ENCODE measurements at places on chromosomes 3 and 15.

DNA sequence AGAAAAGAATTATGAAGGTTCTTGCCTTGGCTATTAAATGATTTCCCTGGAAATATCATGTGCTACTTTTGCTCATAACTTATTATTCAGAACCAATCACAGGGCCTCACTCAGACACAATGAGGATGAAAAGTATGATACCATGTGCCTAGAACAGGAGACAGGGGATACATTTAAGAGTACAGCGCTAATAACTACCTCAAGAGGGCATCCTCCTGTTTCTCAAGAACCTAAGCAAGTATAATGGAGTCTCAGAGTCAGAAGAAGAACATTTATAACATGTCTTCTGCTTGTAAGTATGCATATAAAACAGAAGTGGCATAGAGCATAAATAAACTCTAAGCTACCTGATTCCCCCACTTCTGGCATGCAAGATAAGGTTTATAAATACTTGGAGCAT is 125.4 kb upstream of the MME start:
- no peak for DNase-seq

DNA sequence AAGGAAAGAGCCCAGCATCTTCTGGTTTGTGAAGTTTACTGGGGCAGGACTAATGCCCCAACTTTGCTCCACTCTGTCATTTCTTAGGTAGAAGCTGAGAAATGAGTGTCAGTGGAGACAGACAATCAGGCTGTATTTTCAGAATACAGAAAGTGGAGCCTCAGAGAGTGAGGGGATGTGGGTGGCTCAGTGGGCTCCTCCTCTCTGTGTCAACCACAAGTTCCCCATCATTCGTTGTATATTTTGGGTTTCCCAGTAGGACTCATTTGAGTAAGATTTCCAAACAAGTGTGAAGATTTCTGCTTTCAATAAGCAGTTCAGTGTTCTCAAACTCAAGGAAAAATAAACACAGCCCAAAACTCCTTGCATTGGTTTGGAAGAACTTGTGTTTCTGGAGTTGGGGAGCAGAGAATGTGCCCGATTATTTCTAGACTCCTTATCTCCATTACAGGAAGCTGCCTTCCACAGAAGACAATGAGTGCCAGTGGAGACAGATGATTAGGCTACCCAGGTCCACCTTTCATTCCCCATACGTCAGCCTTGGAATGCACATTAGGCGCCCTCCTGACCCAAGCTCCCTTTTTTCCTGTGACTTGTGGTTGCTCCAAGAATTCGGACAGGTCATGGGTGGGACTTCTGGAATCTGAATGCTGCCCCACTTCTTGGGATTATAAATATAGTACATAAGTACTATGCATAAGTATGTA is 792.1 kb upstream of the LMCD1 start:
- DNase-seq, result no peak

DNA sequence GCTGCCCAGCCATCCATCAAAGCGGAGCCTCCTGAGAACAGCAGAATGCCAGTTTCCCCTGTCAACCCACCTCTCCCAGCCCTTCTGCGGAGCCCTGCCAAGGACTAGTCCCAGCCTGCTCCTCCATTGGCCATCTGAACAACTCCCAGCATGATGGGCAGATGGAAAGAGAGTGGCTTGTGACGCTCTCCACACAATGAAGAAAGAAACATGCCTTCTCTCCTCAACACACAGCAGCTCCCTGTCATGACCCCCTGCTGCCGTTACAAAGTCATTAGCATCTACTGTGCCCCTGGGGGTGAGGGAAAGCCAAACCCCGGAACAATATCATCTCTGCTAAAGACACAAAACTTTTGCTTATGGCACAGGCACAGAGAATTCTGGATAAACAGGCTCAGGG is 33.6 kb downstream of the MECOM start:
- no peak for DNase-seq

- no peak for DNase-seq
Measured at GRCh38 chr3:172051957-172052354, 12.6 kb downstream of the FNDC3B start.

DNA sequence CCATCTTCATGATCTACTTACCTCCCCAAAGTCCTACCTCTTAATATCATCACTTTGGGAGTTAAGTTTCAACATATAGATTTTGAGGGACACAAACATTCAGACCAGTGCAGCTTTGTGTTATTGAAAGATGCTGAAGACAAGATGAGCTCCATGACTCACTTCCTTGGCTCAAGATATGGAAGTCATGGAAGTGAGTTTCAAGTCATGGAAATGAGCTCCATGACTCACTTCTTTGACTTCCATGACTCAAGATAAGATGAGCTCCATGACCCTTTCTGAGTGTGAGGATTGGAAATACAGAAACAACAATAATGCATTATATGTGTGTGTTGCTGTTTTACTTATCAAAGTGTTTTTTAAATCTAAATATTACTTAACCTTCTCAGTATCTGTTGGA is 170.2 kb upstream of the TPRG1 start:
- no peak for DNase-seq

- DNase-seq, result no peak
Measured at GRCh38 chr3:79906106-79906505, 138.3 kb upstream of the ROBO1 start.

All from frontal cortex (tissue), 4 donors.